ENCODE measurements at places on chromosomes 5 and 9. TPM values are rescaled to one million over a fixed set of nuclear protein-coding genes. Genes with fewer than 3 reads are reported as not detected.

The TEK gene
- polyA plus RNA-seq: 2.3 TPM

The CARD9 gene
- 3.5 TPM for polyA plus RNA-seq

The FOXD4 gene
- 0.82 TPM for polyA plus RNA-seq

The PCDHGA3 gene
- polyA plus RNA-seq: 0.11 TPM

The CCL27 gene
- 48.4 TPM for polyA plus RNA-seq

The PITX1 gene
- 0.46 TPM for polyA plus RNA-seq

The SPINK6 gene
- 9.9 TPM for polyA plus RNA-seq
